Kidney tubule cell (primary cell): ENCODE measurements at places on chromosomes 7 and 10.

- peak; percentile 97 for DNase-seq
Measured at GRCh38 chr10:46525177-46525823, 31.2 kb downstream of the GPRIN2 start.

DNA sequence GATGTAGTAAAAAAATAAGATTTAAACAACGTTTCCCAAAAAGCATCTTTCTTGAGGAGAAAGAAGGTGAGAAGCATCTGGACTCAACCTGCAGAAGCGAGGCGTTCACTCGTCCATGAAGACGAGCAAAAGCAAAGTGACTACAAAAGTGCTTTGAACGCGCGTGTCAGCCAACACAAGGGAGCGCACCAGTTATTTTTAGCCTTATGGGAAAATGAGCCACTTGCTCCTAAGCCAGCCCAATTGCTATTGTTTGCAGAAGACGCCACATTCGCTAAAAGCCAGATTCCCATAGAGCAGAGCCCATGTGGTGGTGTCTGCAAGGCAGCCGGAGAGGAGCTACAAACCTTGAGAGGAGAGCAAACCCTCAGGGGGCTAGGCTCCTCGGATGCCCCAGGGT lies 122.5 kb downstream of the FAM53B start:
- no peak for DNase-seq

- DNase-seq, result no peak
Measured at GRCh38 chr10:17051851-17052250, 77.8 kb downstream of the CUBN start.

DNA sequence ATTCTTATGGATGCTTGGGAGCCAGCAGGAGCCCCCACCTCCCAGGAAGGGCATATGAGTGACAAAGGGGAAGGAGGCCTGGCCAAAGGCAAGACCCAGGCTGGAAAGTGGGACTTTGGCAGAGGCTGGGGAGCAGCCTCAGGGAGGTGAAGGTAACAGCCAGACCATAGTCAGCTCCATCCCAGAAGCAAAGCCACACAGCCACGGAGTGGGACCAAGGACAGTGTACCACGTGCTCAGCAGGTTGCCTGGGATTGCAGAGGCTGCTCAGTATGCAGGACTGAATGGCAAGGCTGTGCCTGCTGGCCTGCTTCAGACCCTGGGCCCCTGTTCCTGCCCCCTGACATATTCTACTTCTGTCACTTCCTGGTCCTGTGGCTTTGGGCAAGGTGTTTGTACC lies 17.6 kb upstream of the GPR26 start:
- no peak for DNase-seq

DNA sequence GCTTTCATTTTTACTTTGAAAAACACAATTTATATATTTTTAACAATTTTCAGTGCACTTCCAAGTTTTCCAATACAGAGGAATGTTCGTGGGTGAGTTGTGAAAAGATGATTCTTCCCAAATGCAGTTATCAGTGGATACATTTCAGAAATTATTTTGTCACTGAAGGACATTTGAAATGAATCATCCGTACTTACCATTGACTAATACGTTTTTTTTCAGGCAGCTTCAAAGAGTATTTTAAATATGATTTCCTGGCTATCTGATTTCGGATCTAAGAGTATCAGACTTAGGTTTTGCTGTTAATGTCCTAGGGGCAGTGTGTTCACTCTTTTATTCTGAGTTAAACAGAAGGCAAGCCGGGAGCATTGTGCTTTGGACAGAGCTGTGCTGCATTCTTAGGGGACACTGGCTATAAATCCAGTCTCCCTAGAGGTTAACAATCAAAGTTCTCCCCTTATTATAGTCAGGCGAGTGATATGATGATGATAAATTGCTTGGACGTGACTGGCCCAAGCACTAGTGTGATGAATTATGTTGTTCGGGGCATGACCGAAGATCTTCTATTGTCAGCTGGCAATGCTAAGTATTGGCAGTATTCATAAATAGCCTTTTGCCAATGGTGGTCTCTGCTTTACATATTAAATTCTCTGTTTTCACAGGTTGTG lies 4.5 kb downstream of the PTER start:
- DNase-seq, result peak; percentile 50

DNA sequence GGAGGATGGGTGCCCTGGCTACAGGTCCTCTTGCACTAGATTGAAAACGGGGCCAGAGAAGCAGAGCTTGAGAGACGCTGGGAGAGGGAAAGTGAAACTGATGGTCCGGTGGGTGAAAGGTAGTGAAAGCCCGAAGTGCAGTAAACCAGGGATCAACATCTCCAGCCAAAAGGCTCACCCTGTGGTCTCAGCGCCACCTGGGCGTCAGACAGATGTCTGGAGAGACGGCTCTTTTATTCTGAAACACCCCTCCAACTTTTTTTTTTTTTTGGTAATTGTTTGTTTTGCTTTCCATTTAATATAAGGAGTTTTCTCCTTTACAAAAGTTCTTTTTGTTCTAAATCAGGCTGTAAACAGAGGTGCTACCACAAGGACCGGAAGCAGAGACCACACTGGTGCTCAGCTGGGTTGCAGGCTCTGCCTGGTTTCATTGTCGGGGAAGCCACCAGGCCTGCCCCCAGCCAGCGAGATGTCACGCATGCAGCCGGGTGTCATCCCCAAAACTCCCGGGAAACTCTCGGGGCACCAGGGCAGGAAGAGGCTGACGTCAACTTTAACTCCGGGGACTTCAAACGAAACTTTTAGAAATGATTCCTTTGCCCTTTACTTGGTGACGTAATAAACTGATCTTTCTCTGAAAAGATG lies 11.2 kb downstream of the IL2RA start:
- DNase-seq, result peak; percentile 56

GRCh38 chr10:118036281-118036875 lies 10.4 kb downstream of the RAB11FIP2 start:
- DNase-seq, result no peak

- no peak for DNase-seq
Measured at GRCh38 chr7:29956487-29956836, 33.1 kb downstream of the SCRN1 start.

DNA sequence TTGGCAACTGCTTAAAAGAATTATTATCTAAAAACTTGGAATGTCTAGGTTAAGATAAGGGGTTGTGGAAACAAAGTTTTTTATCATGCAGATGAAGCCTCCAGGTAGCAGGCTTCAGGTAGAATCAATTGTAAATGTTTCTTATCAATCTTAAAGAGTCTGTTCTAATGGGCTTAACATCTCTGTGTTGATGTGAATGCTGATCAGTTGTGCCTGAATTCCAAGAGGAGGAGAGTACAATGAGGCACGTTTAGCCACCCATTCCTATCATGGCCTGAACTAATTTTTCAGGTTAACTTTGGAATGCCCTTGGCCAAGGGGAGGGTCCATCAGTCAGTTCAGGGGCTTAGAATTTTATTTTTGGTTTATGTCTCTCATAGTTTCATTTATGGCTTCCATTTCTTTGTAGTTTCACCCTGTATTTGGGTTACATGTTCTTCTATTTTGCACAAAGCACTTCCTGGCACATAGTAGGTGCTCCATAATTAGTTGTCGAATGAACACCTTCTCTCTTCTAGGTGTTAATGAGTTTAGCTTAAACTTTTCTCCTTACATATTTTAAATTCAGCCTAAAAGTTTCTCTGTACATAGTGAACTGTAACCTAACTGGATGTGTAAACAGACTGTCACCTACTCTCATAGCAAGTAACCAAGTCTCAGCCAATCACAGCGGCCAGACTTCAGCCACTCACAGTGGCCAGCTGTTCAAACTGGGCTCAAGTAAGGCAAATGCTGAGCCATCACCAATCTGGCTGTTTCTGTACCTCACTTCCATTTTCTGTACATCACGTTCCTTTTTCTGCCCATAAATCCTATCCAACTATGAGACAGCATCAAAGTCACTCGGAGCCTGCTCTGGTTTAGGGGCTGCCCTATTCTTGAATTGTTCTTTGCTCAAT lies 34.7 kb downstream of the ALOX5 start:
- DNase-seq, result no peak

- no peak for DNase-seq
Measured at GRCh38 chr10:92916433-92916832, 68.1 kb downstream of the EXOC6 start.

GRCh38 chr10:58281092-58281752 lies 12.3 kb downstream of the CISD1 start:
- DNase-seq, result peak; percentile 56

DNA sequence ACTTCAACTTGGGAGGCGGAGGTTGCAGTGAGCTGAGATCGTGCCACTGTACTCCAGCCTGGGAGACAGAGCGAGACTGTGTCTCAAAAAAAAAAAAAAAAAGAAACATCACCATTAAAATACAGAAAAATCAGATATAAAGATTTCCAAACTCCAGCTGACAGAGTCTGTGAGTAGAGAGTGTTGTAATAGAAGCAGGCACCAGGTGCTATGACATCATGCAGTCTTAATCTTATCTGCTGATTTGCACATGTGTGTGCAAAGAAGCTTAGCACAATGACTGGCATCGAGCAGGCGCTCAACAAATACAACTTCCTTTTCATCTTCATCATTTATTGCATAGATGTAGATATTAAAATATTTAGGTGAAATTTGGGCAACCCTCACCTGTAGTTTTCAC lies 92.2 kb downstream of the PRKCQ start:
- DNase-seq, result no peak

DNA sequence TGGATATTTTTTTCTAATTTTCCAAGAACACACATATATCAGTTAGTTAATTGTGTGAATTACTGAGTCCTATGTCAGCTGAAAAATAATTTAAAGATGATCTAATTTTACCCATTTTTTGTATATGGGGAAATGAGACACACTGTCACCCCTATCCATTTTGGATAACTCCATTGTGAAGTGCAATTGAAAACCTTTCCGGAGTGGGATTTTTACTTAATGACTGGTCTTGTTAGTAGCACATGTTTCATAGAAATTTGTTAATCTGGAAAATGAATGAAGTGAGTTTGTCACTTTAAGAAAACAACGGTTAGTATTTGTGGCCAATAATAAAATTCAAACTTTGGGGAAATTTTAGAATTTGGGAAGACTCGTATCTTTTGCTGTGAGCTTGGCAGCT lies 2.0 kb downstream of the GARS1 start:
- no peak for DNase-seq

- peak; percentile 45 for DNase-seq
Measured at GRCh38 chr7:110386006-110386405, 704.9 kb upstream of the LRRN3 start.

GRCh38 chr10:35372329-35372728 lies 36.0 kb downstream of the CCNY start:
- DNase-seq, result peak; percentile 84

DNA sequence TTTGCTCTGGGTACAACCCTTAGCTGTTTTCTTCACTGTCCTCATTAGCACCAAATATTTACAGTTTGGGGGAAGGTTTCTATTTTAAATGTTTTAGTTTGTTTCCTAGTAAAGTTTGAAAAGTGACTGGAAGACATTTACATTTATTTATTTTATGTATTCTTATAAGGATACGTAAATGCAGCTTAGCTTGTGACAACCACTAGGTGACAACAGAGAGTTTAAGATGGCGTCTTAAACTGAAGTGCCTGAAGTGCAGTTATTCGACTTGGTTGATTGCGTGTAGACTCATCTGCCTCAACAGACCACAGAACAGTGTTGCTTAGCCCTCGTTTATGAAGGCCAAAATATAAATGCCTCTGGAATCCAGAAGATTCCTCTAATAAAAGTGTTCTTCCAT lies 378.2 kb upstream of the MYO3A start:
- peak; percentile 12 for DNase-seq

DNA sequence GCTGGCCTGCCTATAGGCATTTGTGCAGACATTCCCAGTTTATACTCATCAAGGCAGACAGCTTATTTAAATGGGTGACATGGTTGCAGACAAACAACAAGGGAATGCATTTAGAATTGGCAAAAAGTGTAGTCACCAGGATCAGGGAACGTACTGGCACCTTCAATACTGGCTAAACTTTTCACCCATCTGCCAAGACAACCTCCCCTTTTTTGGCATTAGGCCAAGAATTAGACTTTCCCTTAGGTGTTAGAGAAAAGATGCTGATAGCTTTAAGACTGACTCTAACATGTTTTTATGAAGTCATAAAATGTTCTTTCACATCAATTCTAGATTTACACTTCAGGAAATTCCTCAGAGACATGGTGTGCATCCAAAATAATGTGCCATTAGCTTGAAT lies 365.9 kb downstream of the PHTF2 start:
- DNase-seq, result no peak

GRCh38 chr10:33111488-33112051 lies 153.5 kb upstream of the ITGB1 start:
- DNase-seq, result no peak

- no peak for DNase-seq
Measured at GRCh38 chr10:116990276-116990800, 14.6 kb downstream of the SHTN1 start.

- no peak for DNase-seq
Measured at GRCh38 chr10:60305380-60305892, 84.2 kb downstream of the ANK3 start.

- peak; percentile 58 for DNase-seq
Measured at GRCh38 chr10:124734311-124735166, 9.6 kb downstream of the FAM53B start.

DNA sequence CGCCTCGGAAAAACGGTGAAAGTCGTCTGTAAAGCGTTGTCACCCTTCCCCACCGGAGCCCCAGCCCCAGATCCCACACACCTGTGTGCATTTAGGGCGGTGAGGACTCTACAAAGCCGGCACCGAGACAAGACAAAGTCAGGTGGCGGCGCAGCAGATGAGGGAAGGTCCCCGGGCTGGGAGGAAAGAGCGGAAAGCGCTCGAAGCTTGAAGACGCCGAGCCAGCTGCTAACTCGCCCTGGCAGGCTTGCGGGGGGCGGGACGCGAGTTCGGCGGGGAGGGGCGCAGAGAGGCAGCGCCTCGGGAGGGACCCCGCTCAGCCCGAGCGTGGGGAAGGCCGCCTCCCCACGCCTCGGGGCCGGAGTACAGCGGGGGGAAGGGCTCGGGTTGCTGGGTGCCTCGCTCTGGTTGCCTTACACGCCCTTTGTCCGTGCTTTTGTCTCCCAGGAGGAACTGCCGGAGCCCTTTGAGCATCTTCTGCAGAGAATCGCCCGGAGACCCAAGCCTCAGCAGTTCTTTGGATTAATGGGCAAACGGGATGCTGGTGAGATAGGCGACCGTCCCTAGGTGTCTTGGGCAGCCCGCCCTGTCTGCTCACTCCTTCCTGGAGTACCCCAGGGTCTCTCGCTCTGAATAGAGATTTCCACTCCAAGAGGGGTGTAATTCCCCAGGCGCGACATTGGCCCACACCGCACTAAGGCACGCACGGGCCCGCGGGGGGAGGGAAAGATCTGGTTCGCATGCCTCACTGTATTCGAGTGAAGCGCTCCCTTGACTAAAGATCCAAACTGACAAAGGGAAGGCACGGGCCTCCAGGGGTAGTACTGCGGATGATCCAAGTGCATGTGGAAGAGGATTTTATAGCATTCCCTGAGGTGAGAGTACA lies 1.6 kb downstream of the TAC1 start:
- DNase-seq, result no peak

GRCh38 chr7:91083855-91084644 lies 180.2 kb upstream of the FZD1 start:
- peak; percentile 26 for DNase-seq

- no peak for DNase-seq
Measured at GRCh38 chr7:2928613-2929311, 84.7 kb upstream of the GNA12 start.

DNA sequence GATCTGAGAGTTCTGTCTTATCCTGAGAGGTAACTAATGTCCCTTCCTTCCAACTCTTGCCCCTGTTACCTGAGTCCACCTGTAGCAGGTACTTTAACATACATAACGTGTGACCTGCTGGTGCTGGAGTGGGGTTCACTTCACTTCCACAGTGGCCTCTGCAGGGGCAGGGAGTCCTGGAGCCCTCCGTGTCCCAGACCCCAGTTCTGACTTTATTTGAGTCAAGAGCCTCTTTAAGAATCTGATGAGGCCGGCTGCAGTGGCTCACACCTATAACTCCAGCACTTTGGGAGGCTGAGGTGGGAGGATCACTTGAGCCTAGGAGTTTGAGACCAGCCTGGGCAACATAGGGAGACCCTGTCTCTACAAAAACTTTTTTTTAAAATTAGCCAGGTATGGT lies 117.0 kb upstream of the RET start:
- DNase-seq, result no peak
